ENCODE measurements at places on chromosomes 6 and 20.

- no peak for DNase-seq
Measured at GRCh38 chr6:101776919-101777350, 383.4 kb downstream of the GRIK2 start.

- DNase-seq = no peak
Measured at GRCh38 chr6:134345789-134346188, 27.9 kb upstream of the SGK1 start.

DNA sequence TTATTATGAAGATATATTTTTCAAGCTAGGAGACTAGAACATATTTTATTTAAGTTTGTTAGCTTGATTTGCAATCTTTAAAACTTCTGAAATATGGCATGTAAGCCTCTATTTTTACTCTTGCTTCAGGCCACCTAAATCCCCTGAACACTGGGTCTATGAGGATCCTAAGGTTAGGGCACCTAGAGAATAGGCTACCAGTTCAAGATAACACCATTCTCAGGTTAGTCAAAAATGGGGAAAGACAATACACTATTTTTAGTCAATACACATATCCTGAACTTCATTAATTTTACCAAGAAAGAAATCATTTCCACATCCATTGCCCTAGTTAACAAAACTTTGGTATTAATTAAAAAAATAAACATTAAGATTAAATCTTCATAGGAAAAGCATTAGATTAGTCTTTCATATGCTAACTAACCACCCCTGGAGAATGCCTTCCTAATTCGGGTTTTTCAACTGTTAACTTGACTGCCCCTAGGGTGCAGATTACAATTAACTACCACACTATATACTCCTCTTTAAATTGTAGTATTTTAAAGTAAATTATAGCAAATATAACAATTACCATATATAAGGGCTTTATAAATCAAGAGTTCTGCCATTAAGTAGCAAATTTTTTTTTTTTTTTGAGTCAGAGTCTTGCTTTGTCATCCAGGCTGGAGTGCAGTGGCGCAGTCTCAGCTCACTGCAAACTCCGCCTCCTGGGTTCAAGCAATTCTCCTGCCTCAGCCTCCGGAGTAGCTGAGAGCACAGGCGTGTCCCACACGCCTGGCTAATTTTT lies 6.7 kb upstream of the HSF2 start:
- DNase-seq = no peak

DNA sequence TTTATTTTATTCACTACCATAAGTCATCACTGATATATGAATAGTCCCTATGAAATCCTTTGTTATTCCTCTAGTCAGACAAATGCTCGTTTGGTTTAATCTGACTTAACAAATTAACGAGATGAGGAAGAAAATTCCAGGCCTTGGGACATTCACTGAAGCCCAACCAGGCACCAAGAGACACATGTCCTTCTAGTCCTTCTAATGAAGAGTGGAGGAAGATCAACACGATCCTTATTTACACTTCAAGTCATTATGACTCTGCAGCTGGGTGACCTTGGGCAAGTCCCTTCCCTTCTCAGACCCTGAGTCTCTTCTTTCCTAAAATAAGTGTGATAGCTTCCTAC lies 117.5 kb downstream of the CEBPB start:
- DNase-seq = no peak

DNA sequence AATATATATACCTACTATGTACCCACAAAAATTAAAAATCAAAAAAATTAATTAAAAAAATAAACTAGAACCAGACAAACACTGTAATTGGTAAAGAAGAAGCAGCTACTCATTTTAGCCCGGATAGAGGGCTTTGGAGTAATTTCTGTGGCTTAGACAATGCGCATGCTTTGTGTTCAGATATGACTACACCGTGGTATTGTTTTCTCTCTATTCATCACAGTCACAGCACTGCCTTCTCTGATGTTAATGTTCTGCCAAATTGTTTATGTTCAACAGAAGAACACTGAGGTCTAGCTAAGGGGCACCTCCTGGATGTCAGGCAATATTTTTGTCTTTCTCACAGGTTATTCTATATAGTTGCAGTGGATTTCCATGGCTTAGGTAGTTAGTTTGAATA lies 77.5 kb upstream of the GJE1 start:
- DNase-seq = no peak

GRCh38 chr6:88970301-88970700 lies 6.9 kb upstream of the RNGTT start:
- no peak for DNase-seq

DNA sequence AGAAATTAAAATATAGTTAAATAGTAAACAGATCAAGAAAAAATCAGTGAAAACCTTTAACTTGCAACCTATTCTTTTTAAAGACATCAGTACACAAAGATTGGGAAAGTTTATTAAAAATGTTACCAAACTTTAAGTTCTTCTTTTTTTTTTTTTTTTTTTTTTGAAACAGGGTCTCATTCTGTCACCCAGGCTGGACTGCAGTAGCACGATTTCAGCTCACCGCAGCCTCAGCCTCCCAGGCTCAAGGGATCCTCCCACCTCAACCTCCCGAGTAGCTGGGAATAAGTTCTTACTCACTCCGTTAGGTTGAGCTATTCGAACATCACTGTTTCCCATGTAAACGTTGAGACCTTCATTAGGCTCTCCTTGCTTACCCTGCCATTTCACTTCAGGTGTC lies 5.6 kb downstream of the MAP3K5 start:
- no peak for DNase-seq

GRCh38 chr6:16349544-16349943 lies 111.2 kb downstream of the GMPR start:
- no peak for DNase-seq

DNA sequence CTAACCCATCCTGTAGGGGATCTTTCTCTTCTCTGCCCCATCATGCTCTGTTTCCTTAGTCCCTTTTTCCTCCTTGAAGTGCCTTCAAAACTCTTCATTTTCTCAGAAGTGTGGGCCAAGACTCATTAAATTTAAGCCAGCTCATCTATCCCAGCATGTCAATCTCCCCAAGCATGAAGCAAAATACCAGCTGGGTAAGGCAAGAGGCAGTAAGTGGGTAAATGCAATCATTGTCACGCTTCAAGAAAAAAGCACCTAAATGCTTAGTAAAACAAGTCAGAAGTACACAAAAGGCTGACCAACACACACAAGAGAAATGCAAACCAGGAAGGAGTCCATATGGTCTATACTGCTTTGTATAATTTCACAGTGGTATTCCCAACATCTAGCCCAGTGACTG lies 61.5 kb downstream of the COL12A1 start:
- no peak for DNase-seq

- no peak for DNase-seq
Measured at GRCh38 chr6:16503970-16504415, 257.3 kb downstream of the ATXN1 start.

DNA sequence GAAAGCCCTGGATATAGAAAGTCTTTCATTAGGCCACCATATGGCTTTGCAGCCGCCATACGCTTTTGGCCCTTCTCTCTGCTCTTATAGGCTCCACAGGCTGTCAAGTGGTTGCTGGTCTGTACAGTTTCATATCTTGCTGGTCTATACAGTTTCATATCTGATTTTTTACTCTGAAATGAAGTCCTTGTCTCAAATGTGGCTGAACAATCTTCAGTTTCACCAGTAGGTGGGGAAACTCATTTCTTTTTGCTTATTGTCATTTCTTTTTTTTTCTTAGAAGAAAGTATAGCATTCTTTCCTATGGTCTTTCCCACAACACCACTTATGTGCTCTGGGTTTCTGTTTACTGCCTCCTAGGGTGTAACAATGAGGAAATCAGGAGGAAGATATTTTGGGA lies 771.4 kb upstream of the MMS22L start:
- DNase-seq = no peak

DNA sequence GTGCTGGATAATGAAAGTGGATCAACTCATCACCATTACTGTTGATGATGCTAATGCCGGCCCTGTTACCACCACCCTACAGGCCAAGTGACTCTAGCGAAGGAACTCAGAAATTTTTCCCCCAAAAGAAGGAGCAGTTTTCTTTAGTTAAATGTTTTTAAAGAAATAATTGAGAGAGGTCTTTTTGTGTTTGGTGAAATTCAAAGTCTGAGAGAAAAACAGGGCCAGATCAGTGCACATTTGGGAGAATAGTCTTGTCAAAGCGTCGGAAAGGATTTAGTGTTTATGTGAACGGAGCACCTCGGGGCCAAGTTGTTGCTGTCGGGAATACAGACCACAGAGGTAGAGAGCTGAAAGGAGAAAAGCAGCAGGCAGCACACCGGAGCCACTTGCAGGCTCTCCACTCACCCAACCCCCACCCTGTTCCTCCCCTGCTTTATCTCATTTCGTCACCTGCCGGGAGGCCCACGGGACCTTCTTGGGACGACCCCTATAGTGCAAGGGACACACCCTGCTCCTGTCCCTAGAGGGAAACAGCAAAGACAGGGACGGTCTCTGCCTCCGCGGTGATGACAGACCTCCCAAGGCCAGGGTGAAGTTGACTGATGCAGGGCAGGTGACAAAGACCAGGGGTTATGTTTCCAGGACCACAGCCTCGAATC lies 6.8 kb downstream of the TFAP2B start:
- DNase-seq = peak; percentile 68

DNA sequence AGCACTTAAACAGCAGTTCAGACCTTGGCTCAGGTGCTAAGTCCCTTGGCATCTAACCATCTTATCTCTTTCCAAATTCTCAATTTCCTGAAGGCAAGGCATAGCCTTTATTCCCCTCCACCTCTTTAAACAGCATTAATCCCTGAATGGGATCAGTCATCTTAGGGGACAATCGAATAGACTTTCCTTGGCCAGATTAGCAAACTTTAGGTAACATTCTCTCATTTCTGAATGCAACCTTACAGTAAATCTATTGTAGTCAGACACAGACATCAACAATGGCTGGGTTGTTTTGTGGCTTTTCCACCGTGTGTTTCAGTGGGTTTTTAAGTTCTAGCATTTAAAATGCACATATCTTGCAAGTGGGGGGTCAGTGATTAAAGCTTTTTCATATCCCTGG lies 56.8 kb downstream of the ATP9A start:
- DNase-seq = no peak

GRCh38 chr6:56744528-56744927 lies 101.8 kb upstream of the DST start:
- DNase-seq = no peak

- DNase-seq = peak; percentile 31
Measured at GRCh38 chr6:24683297-24684296, 16.7 kb downstream of the ACOT13 start.

GRCh38 chr20:49750611-49751396 lies 37.1 kb upstream of the B4GALT5 start:
- DNase-seq = no peak

GRCh38 chr6:63099772-63100459 lies 111.4 kb upstream of the FKBP1C start:
- no peak for DNase-seq

GRCh38 chr20:57791178-57791962 lies 81.6 kb upstream of the PMEPA1 start:
- no peak for DNase-seq

DNA sequence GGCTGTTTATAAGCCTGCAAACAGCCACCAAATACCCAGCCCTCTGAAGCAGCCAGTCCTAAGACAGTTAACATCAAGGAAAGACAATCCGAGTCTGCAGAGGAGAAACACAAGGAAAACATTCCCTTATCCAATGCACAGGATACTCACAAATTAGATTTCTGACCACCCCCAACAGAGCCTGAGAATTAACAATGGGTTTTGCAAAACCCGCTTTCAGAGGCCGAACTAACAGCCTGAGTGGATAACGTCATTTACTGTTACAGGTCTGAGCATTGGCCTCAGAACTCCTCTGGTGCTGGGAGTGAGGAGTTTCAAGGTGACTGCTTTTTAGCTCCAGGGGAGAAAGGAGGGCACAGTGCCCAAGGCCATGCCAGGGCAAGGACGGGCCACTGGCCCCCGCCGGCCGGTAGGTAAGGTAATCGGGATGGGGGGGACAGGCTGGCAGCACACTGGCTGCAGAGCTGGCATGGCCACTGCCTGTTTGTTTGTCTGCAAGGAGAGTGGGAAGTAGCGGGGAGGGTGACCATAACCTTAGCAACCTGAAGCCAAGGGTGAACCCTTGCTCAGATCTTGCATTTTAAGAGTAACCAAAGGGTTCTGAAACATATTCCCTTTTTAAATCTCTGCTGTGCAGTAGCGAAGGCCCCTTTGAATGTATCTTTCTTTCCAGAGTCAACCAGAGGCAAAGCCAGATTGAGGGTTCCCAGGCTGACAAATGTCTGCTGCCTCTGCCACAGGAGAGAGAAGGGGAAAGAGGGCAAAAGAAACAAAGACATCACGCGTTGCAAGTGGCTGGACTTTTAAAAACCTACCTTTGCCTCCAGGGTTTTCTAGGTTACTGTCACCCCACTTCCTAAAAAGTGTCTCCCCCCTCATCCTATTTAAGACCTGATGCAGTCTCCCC lies 3.9 kb downstream of the ZMYND8 start:
- DNase-seq = no peak

- DNase-seq = no peak
Measured at GRCh38 chr20:19099596-19100545, 112.6 kb upstream of the SLC24A3 start.

DNA sequence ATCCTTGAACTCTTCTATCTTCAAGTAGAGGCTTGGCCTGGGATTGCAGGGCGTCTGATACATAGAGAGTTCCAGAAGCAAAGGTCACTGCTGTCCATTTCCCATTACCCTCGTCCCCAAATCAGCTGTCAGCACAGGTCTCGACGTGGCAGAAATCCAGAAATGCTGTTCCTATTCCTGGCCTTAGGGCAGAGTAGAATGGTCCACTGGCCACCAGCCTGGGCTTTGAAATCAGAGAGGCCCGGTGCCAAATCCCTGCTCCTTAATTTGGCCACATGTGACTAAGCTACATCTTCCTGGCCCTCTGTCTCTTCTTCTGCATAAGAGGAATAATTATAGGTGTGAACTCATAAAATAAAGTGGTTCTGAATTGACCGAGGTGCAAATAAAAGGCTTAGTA lies 40.9 kb upstream of the FAM83D start:
- no peak for DNase-seq

- peak; percentile 52 for DNase-seq
Measured at GRCh38 chr6:113732384-113732966, 124.7 kb upstream of the MARCKS start.

GRCh38 chr6:15148356-15148946 lies 97.4 kb upstream of the JARID2 start:
- peak; percentile 25 for DNase-seq

DNA sequence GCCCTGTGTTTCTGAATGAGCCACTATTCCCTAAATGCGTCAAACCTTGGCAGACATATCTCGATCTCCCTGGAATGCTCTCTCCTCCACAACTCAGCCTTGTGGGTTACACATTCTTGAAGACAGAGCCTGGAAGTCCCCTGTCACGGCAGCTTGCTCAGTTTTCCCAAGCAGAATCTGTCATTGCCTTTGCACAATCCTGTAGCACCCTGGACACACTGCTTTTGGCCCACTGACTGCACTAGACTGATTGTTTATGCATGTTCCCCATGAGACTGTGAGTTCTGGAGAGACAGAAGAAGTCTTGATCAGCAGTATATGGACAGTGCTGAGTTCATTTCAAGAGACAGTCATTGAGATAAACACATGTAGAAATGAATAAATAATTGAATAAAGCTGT lies 406.7 kb downstream of the CD83 start:
- DNase-seq = no peak

DNA sequence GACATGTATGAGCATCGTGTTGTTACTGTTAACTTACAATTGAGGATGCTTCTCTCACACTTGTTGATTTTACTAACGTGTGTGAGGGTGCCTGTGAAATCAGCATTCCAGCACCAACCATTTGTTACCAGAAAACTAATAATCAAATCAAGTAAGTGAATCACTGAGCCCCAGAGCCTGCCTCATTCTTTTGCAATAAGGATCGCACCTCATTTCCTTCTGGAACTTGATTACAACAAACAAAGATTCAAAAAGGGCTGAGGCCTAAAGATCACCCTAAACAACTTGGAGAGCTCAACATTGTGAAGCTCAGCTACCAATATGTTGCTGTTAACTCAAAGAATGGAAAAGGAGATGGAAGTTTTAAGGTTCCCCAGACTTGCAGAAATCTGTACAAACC lies 274.7 kb downstream of the TFAP2A start:
- DNase-seq = no peak
